ENCODE measurements at places on chromosomes 3 and 15.
A peak's percentile ranks its signal among the peaks of the same experiment; 100 is the strongest.

GRCh38 chr15:70357453-70357852 lies 259.7 kb upstream of the TLE3 start:
- no peak for DNase-seq

DNA sequence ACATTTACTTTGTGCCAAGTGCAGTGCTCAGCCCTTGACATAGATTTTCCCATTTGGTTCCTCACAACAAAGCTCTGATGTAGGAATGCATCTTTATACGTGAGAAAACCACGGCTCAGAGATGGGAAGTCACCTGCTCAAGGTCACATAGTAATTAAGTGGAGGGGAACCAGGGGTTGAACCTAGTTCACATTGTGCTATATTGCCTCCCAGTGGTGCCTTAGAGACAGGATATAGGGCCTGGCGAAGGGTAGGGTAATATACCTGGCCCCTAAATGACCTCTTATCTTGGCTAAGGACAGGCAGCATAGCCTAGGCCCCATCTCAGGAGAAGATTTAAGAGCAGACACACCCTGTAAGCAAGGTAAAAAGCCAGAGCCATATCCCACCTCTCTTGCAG lies 71.5 kb downstream of the FOXP1 start:
- no peak for DNase-seq

- DNase-seq = no peak
Observed at GRCh38 chr15:38705436-38706219, 141.0 kb upstream of the RASGRP1 start.

DNA sequence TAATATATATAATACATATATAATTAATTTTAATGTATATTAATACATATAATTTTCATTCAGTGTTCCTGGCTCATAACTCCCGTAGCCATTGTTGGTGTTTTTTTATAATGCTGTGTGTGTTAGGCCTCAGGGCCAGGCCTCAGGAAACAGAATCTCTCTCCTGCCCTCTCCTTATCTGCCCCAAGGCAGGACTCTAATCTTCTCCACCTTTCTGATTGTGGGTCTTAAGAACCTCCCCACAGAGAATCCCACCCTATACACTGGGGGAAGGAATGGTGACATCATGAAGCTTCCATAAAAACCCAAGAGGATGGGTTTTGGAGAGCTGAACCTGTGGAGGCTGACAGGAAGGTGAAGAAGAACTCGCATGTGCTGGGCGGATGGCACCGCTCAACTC lies 4.0 kb upstream of the FMN1 start:
- no peak for DNase-seq

DNA sequence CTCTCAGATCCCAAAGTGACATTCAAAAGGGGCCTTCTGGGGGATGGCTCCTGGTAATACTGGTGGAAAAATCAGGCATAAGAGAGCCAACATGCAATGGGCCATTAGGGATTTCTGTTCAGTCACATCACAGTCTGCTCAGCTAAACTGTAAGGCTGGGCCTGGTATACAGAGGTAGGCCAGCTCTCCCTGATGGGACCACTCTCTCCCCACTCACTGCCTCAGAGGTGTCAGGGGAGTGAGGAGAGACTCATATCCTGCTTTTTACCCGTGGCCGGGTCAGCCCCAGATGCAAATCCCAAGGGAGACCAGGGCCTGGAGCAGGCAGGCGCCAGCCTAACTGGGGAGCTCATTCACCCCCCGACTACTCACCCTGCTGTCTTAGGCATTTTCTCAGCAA lies 48.1 kb upstream of the TPM1 start:
- DNase-seq = no peak

GRCh38 chr3:27358372-27358771 lies 10.8 kb downstream of the NEK10 start:
- no peak for DNase-seq

DNA sequence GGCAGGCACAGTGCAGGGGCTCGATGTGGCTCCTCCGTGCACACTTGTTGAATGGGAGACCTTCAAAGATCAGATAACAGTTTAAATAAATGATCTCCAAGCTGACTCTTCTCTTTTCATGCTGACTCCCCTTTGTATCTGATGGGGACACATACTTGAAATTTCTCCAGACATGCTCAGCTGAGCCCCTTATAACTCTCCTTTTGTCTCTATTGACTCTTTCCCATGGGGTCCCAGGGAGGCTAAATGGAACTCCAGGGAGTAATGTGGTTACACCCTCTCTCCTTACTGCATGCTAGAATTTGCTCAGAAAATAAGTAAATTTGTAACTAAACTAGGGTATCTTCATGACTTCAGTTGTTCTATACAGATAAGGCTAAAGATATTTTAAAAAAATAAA lies 48.2 kb upstream of the TM4SF4 start:
- no peak for DNase-seq

DNA sequence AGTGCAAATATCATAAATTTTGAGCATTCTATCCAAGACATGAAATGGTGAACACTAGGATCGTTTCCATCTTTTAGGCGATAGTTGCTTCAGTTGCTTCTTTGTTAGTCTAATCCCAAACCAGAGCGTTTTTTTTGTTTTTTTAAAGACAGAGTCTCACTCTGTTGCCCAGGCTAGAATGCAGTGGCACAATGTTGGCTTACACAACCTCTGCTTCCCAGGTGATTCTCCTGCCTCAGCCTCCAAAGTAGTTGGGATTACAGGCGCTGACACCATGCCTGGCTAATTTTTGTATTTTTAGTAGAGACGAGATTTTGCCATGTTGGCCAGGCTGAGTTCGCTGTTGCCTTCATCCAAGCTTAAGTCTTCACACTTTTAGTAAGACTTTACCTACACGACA lies 265.3 kb downstream of the SHQ1 start:
- no peak for DNase-seq

DNA sequence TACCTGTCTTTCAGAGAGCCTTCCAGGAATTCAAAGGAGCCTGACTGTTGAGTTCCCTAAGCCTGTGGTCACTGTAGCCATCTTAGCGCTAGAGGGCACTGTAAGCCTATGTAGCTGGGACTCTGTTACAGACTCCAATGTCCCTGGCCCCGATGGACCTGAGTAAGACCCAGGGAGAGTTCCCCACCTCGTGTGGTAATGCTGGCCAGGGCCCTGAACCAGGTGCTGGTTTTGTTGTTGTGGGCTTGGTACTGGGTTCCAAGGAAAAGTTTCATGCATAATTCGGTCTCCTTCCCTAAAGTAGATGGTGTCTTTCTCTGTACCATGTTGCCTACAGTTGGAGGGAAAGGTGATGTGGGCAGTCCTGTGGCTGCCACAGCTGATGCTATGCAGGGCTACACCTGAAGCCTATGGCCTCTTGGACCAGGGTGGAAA lies 32.4 kb downstream of the CDAN1 start:
- peak; percentile 19 for DNase-seq

DNA sequence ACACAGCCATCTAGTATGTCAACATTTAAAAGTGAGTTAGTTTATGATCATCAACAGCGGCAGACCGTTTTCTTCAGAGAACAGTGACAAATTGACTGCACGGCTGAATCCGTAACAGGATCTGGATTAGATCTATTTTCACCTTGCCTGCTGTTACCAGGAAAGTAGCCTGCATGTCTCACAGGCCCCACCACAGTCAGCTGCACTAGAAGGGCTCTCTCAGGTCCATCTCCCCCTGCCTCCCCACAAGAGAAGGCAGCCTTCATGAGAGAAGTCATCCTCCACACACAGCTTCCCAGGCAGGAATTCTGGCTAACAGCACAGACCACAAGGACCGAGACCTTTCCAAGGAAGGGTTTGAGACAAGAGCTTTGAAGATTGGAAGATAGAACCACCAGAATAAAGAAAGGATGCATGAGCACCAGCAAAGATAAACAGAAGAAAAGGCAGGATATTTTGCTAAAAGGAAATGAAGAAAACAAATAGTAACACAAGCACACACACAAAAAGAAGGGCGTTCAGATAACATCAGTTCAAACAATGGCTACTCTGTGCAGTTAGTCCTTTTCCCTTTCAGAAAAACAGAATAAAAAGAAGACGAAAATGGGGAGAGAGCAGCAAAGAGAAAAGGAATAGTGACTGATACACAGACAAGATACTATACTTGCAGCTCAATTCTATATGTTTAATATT lies 127.5 kb downstream of the SNRK start:
- no peak for DNase-seq

DNA sequence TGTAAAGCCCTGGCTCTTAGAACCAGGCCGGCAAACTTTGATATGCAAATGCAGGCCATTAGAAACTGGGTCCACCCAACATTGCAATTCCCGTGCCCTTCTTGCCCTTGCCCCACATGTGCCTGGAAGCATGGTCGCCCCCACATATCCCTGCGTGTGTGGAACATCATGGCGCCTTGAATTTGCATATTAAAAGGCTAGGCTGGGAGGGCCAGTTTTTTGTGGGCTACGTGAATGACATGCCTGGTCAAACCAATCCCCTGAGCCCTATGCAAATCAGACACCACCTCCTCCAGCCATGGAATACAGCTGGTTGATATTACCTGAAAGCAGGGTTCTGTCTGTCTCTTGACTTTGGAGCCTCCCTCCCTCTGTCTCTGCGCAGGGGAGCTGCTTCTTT lies 58.7 kb upstream of the ARHGEF26 start:
- no peak for DNase-seq

DNA sequence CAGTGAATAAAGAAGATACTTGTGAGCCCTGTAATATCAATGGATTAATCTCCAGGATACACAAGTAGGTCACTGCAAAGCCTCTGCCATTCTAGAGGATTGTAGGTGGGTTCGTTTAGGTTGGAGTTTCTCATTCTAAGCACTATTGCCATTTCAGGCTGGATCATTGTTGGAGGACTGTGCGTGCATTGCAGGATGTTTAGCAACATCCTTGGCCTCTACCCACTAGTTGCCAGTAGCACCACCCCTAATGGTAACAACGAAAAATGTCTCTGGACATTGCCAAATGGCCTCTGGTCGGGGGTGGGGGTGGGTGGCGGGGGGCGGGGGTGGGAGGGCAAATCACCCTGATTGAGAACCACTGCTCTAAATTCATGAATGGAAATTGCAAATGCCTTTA lies 4.9 kb upstream of the IFT57 start:
- DNase-seq = no peak

GRCh38 chr15:40854161-40854560 lies 10.3 kb downstream of the SPINT1 start:
- no peak for DNase-seq

- DNase-seq = no peak
Observed at GRCh38 chr15:66756295-66756694, 54.3 kb downstream of the SMAD6 start.

DNA sequence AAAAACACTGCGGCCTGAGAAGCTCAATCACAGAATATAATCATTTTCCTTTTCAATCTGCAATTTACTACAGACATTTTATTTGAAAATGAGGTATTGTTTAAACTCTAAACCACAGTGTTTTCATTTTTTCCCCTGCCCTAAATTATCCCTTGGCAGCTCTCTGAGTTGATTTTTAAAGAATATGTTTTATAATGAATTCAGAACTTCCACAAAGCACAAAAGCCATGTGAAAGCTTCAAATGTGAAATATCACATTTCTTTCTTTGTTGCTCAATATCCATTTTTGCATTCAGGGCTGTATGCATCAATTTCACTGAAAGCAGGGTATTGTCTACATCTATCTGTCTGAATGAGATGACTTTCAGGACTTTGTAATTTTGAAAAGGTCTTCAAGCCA lies 813.6 kb upstream of the ALCAM start:
- no peak for DNase-seq

GRCh38 chr3:100044369-100044768 lies 69.9 kb downstream of the FILIP1L start:
- DNase-seq = no peak

All from fibroblast of skin of left biceps (primary cell).